ENCODE measurements at places on chromosomes 1 and 21.

GRCh38 chr1:171784784-171785183 is 3.3 kb downstream of the METTL13 start:
- no peak for DNase-seq

GRCh38 chr1:25922056-25922970 is 16.1 kb upstream of the STMN1 start:
- DNase-seq, result peak; percentile 84

DNA sequence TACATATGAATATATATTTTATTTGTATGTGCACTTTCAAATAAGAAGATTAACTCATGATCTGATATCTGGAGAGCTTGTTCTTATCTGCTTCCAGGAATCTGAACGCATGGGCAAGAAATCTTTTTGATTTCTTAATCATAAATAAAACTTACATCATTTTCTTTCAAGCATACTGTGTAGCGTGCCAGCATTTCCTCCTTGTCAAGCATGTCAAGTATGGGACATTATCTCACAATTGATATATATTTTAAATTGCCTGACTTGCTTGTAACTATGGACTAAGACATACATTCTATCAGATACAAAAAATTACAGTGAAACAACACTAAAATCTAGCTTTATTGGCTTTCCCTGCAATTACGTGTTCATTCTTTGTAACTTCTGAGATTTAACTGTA is 1128.2 kb downstream of the PLA2G4A start:
- DNase-seq, result no peak

GRCh38 chr1:110736900-110737605 is 62.3 kb upstream of the KCNA3 start:
- no peak for DNase-seq

DNA sequence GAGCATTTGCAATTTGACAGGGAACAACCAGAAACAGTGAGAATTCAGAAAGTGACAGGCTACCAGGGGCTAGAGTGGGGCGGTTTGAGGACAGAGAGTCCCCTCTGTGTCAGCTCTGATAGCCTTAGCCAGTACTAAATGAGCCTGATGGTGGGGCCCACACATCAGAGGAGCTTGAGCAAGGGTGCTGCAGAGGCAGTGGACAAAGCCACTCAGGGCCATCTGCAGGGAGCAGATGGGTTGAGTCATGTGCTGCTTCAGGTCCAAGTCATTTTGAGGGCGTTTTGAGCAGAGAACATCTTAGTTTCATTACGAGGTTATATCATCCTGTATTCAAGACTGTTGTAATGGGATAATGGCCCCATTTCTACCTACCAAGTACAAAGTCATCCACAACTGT is 7.7 kb downstream of the LRRC52 start:
- DNase-seq, result no peak

DNA sequence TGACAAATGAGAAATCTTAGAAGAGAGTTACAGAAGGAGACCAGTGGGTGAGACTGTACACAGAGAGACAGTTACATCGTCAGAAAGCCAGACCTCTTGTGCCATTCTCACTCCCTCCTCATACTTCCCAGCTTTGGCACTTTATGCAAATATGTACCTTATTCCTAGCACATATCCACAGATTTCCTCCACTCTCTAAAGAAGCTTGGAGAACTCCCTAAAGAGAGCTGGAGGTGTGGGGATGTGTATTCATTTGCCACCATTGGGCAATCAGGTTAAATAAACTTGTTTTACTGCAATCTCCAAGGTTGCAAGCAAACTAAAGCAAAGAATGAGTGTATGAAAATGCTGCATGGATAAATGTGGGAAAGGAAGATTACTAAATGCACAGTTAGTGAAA is 380.9 kb upstream of the PRMT6 start:
- no peak for DNase-seq

GRCh38 chr1:75836528-75837100 is 39.9 kb downstream of the MSH4 start:
- no peak for DNase-seq

GRCh38 chr21:45555557-45556301 is 13.5 kb upstream of the SLC19A1 start:
- DNase-seq, result peak; percentile 98

DNA sequence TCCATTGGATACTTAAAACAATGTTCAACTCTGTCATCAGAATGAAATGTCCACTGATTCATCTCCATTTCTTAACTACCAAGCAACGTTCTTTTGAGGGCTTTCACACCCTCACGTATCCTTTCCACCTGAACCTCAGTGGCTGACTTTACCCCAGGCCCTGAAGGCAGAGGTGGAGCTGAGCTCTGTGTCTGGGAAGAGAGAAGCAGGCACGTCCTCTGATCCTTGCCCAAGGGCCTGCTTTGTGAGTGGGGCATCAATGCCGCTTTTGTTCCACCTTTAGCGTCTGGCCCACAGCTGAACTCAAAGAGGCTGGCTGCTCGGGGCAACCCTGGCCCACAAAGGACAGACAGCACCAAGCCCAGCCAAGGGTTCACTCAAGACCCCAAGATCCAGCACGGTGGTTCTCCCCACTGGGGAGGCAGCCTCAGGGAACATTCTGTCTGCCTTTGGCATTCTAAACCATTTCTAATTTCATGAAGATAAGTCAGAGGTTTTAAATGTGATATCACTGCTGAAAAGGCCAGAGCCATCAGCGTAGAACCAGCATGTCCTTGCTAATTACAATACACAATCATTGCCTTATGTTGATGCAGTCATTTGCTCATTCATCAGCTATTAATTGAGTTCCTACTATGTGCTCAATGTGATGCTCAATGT is 126.0 kb upstream of the UBE2U start:
- no peak for DNase-seq

Data from right kidney (tissue), 9 donors.